ENCODE measurements at places on chromosomes 11 and 22. TPM values are rescaled to one million over a fixed set of nuclear protein-coding genes. Genes with fewer than 3 reads are reported as not detected.

Gene C1QTNF4
- 0.53 TPM for total RNA-seq

DNA sequence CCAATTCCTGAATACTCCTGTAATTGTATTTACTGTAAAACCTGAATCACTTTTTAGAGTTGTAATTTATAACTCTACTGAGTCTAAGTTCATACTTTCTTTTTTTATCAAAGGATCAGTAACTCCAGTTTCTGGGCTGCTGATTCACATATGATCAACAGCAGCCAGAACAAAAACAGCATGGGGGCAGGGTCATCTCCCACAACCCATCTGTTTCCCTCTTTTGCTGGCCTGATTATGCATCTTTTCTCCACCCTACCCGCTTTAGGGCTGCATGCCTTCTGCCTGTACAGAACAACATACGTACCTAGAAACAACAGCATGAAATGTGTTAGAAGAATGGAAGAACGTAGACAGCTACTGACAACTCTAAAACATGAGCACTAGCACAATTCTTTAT lies 76.0 kb downstream of the MRTFA start:
- no peak for DNase-seq

- DNase-seq, result no peak
Observed at GRCh38 chr11:134142536-134142935, 73.7 kb downstream of the JAM3 start.

Gene CABP4
- total RNA-seq, result 2.0 TPM

- DNase-seq, result no peak
Observed at GRCh38 chr11:60221181-60221580, 21.8 kb downstream of the MS4A4E start.

DNA sequence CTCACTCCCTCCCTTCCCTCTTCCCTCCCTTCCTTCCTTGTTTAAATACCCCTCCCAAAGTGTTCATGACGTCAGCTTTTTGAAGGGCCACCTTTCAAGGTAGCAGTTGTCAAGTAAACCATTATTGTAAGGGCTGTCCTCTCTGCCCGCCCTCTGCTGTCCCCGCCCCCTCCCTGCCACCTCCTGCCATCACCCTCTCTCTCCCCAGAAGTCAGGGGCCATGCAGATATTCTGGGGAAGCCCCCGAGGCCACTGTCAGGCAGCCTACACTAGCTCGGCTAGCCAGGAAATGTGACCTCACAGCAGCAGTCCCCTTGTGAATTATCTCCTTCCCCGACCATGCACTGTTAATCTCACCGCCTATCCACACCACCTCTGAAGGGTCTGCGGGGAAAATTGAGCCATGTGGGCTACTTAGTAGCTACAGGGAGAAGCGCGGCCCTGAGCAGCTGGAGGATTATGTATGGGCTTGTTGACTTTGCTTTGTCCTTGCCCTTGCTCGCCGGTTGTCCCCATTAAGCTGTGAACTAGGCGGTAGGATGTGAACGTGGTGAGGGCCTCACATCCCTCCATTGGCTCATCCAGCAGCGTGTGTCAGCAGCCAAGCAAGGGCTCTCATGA lies 42.1 kb upstream of the ATXN10 start:
- DNase-seq, result no peak

GRCh38 chr11:13767471-13767870 lies 99.0 kb downstream of the FAR1 start:
- DNase-seq, result no peak

Gene KBTBD4
- total RNA-seq, result 14.9 TPM

Gene JRKL
- total RNA-seq, result 9.0 TPM

Gene BRSK2
- total RNA-seq, result 0.79 TPM

GRCh38 chr11:44219830-44220796 lies 89.8 kb downstream of the ALX4 start:
- no peak for DNase-seq

DNA sequence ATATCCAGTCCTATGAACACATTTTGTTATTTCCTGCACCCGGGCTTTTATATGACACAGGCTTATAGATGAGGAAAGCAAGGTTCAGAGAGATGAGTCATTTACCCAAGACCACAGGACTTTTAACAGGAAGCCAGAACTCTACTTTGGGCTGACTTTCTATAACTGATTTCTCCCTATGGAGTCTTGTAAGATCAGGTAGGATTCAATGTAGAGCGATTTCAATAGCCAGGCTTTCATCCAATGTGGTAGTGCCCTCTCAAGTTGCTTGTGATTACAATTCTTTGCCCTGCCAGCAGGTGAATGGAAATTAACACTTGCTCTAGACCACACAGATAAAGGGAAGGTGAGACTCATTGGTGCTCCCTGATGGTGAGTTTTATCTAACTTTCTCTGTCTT lies 378.3 kb downstream of the INSC start:
- no peak for DNase-seq

Gene STX3
- 133 TPM for total RNA-seq

- DNase-seq, result peak; percentile 88
Observed at GRCh38 chr11:61488651-61489291, 19.8 kb upstream of the LRRC10B start.

- DNase-seq, result no peak
Observed at GRCh38 chr11:98358551-98358950, 662.2 kb upstream of the CNTN5 start.

Gene KCNJ1
- total RNA-seq, result not detected

- DNase-seq, result no peak
Observed at GRCh38 chr11:8283465-8284230, 20.0 kb upstream of the LMO1 start.

Gene OR8D2
- not detected for total RNA-seq

Gene DDX10
- 15.7 TPM for total RNA-seq

Gene OR10A2
- not detected for total RNA-seq

Gene DRD4
- 1.3 TPM for total RNA-seq

DNA sequence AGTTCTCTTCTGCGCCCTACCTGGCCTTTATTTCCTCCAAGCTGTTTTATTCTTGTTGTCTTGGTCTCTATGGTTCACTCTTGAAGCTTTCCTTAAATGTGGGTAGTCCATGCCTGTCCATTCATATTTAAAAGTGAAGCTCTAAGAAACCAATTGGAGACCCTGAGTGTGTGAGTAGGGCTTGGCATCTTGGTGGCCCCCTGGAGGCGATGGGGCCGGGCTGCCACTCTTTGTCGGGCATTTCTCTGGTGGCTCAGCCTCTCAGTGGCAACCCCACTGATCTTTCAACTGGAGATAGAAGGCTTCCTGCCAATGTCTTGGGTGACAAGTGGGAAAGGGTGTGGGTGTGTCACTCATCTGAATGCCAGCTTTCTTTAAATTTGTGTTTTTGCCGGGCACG lies 9.1 kb downstream of the TRPT1 start:
- no peak for DNase-seq

DNA sequence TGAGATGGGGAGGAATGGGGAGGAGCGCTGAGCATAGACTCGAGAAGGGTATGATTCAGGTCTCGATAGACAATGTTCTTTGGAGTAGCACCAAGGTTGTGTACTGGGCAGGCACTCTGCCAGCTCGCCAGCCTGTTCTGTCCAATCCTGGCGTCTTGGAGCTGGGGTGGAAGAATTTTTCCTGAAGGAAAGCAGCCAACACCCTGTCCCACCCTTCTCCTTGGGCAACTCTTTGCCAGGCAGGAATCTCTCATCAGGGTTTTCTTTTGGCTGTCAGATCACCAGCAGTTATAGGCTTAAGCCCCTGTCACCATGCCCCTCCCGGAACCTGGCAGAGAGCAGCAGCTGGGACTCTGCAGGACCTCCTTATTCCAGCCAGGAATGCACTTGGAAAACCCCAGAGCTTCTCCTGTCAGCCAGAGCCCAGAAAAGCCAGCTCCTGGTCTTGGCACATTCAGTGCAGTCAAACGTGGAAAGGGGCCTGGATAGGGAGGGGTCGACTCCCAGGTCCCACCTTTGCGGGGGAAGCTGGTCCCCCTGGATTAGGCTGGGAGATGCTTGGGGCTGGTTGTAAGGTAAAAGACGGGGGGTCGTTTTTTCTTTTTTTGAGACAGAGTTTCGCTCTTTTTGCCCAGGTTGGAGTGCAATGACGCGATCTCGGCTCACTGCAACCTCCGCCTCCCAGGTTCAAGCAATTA lies 14.4 kb upstream of the SPTBN2 start:
- DNase-seq, result peak; percentile 87

DNA sequence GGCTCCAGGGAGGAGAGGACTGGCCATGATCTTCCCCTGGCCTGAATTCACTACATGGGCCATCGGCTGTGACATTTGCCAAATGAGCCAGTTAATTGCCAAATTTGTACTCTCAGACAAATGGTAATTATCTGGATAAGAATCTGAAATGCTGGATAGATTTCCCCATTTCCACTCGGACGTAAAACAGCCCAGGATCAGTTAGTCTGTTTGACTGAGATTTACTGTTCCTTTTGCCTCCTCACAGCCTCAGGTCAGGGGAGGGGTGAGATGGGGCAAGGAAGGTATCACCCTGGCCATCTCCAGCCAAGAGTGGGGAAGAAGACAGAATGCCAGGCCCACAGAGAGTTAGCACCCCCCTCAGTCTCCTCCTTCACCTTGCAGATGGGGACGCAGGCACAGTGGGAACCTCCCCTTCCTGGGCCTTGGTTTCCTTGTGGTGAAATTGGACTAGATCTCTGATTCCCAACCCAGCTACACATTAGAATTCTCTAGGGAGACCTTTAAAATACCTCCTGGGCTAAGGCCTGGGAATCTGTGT lies 5.2 kb downstream of the TRIM29 start:
- DNase-seq, result no peak

Gene ACRV1
- not detected for total RNA-seq

DNA sequence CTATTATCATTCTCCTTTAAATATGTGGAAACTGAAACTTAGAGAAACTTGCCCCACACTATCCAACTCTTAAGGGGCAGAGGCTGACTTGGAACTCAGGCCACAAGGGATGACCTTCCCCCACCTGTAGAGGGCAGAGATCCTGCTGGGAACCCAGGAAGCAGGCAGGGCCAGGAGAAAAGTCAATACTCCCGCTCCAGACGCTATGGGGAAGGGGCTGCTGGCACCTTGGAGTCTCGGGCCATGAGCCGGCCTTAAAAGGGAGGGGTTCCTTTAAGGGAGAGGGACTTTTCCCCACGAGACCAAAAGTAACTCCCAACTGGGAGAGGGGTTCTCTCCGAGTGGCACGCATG lies 620 bp upstream of the ANO5 start:
- peak; percentile 35 for DNase-seq

GRCh38 chr22:37285937-37286336 lies 3.6 kb downstream of the CYTH4 start:
- no peak for DNase-seq

Gene TMPRSS5
- 0.47 TPM for total RNA-seq

- peak; percentile 5 for DNase-seq
Observed at GRCh38 chr22:30864441-30865420, 103.8 kb downstream of the MORC2 start.

Gene ZNRF3
- total RNA-seq, result 7.0 TPM

All from left colon (tissue), 2 donors.